Memory B cell (primary cell): ENCODE measurements at places on chromosomes 3 and 15.

- peaks cover 2% of the 10 kb centered on the region for H3K4me1 ChIP-seq
- H3K27ac ChIP-seq = no peak overlapping the region
- peaks cover 4% of the 10 kb centered on the region for H3K36me3 ChIP-seq
- H3K27me3 ChIP-seq = peaks cover 12% of the 10 kb centered on the region
- no peak for DNase-seq
Observed at GRCh38 chr3:97990624-97991292, 18.5 kb upstream of the RIOX2 start.

- H3K27ac ChIP-seq = no peak overlapping the region
- peak overlapping the region; percentile 4 for H3K4me3 ChIP-seq
- no peaks in the 10 kb centered on the region for H3K36me3 ChIP-seq
- peaks cover 3% of the 10 kb centered on the region for H3K4me1 ChIP-seq
- no peak for DNase-seq
Observed at GRCh38 chr15:91055548-91056331, 33.3 kb upstream of the VPS33B start.

DNA sequence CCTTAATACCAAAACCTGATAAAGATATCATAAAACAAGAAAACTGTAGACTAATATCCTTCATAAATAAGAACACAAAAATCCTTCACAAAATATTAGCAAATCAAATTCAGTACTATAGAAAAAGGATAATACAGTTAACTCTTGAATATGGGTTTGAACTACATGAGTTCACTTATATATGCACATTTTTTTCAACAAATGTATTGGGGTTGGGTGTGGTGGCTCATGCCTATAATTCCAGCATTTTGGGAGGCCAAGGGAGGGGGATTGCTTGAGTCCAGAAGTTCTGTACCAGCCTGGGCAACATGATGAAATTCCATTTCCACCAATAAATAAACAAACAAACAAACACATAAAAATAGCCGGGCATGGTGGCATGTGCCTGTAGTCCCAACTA lies 39.2 kb downstream of the GOLGB1 start:
- H3K27me3 ChIP-seq = no peaks in the 10 kb centered on the region
- peaks cover 2% of the 10 kb centered on the region for H3K4me1 ChIP-seq
- peaks cover 29% of the 10 kb centered on the region for H3K36me3 ChIP-seq
- no peak overlapping the region for H3K4me3 ChIP-seq
- no peak overlapping the region for H3K27ac ChIP-seq
- DNase-seq = no peak

GRCh38 chr15:76529911-76530310 lies 193.3 kb downstream of the ISL2 start:
- peaks cover 17% of the 10 kb centered on the region for H3K36me3 ChIP-seq
- no peak overlapping the region for H3K27ac ChIP-seq
- no peak overlapping the region for H3K4me3 ChIP-seq
- DNase-seq = no peak
- no peaks in the 10 kb centered on the region for H3K27me3 ChIP-seq
- H3K4me1 ChIP-seq = peaks cover 3% of the 10 kb centered on the region

GRCh38 chr3:17030438-17030837 lies 145.7 kb downstream of the PLCL2 start:
- H3K27ac ChIP-seq = peak overlapping the region; percentile 71
- peaks cover 40% of the 10 kb centered on the region for H3K4me1 ChIP-seq
- no peak for DNase-seq
- H3K36me3 ChIP-seq = peaks cover 7% of the 10 kb centered on the region
- peak overlapping the region; percentile 21 for H3K4me3 ChIP-seq

- no peaks in the 10 kb centered on the region for H3K36me3 ChIP-seq
- no peaks in the 10 kb centered on the region for H3K4me1 ChIP-seq
- DNase-seq = no peak
- no peak overlapping the region for H3K27ac ChIP-seq
- no peaks in the 10 kb centered on the region for H3K27me3 ChIP-seq
Observed at GRCh38 chr3:73801444-73801843, 176.7 kb upstream of the PDZRN3 start.

- H3K27me3 ChIP-seq = no peaks in the 10 kb centered on the region
- peak overlapping the region; percentile 76 for H3K27ac ChIP-seq
- H3K4me3 ChIP-seq = peak overlapping the region; percentile 66
- H3K4me1 ChIP-seq = peaks cover 75% of the 10 kb centered on the region
- peaks cover 13% of the 10 kb centered on the region for H3K36me3 ChIP-seq
Observed at GRCh38 chr15:31358957-31359701, 32.5 kb downstream of the KLF13 start.

DNA sequence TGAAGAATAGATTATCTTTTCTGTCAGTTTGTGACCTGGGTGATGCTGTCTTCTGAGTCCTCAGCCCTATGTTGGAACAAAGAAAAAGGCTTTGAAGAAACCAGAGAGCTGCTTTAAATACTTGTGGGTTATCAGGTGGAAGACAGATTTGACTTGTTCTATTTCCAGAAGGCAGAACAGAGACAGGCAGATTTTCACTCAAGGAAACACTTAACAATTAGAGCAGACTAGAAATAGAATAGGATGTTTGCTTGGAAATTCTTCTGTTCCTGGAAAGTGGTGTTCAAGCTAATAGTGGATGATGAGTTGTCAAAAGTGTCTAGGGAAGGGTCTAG lies 219.4 kb downstream of the UBE2E2 start:
- no peaks in the 10 kb centered on the region for H3K27me3 ChIP-seq
- peaks cover 15% of the 10 kb centered on the region for H3K36me3 ChIP-seq

DNA sequence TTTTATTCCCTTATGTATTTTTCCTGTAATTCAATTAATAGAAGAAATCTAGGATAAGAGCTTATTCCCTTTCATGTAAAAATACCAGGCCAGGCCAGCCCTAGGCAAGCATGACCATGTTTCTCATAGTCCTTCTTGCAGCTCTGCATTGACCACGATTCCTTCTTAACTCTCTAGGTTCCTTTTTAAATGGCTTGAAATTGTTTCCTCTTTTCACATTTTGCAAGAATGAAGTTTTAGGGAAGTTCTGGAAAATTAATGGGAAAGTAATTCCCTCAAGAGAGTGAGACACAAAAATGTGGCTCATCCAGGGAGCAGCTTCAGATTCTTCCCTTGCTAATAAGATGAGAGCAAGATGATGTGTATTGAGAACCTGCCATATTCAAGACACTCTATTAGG lies 116.5 kb upstream of the FGF7 start:
- peaks cover 7% of the 10 kb centered on the region for H3K4me1 ChIP-seq
- no peaks in the 10 kb centered on the region for H3K27me3 ChIP-seq
- H3K4me3 ChIP-seq = no peak overlapping the region
- no peak overlapping the region for H3K27ac ChIP-seq
- H3K36me3 ChIP-seq = peaks cover 44% of the 10 kb centered on the region
- DNase-seq = no peak

GRCh38 chr15:79724312-79724711 lies 172.5 kb downstream of the MTHFS start:
- H3K4me3 ChIP-seq = no peak overlapping the region
- H3K27me3 ChIP-seq = peaks cover 8% of the 10 kb centered on the region
- H3K27ac ChIP-seq = no peak overlapping the region
- no peak for DNase-seq

DNA sequence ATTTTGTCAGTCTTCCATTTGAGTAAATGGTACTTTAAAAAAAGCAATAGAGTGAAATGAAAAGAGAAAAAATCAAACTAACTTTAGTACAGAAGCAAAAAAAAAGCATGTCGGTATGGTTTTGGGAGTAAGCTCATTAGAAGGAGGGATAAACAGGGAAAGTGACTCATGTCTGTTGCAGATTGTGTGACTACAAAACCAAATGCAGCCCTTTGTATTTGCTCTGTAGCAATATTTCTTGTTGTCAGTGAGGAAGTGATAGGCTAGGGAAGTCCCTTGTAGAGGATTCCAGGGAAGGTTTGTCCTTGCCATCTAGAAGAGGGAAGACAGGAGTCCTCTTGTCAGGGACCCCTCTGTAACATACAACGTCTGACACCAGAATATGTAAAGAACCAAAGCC lies 150.5 kb upstream of the POU1F1 start:
- H3K27ac ChIP-seq = no peak overlapping the region
- no peaks in the 10 kb centered on the region for H3K27me3 ChIP-seq
- no peak overlapping the region for H3K4me3 ChIP-seq
- DNase-seq = no peak

GRCh38 chr3:98772022-98772421 lies 8.9 kb downstream of the ST3GAL6 start:
- H3K27me3 ChIP-seq = no peaks in the 10 kb centered on the region
- DNase-seq = no peak
- no peaks in the 10 kb centered on the region for H3K4me1 ChIP-seq
- H3K36me3 ChIP-seq = no peaks in the 10 kb centered on the region
- H3K27ac ChIP-seq = no peak overlapping the region

DNA sequence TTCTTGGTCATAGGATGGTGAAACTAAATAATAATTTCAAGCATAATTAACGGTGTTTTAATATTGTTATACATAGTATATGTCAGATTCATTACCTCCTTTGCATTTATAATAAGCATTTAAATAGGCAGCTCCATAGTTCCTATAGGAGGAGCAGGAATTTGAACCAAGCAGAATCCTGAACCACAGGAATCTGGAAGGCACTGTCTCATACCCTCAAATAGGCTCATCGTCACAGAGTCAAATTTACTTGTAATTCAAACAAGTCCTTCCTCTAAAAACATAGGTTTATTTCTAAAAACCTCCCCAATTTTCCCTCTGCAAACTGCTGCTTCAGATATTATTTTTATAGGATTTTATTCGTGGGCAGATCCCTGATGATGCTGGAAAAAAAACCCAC lies 376.3 kb upstream of the ARHGEF26 start:
- H3K27me3 ChIP-seq = peaks cover 2% of the 10 kb centered on the region
- H3K4me3 ChIP-seq = no peak overlapping the region
- no peaks in the 10 kb centered on the region for H3K4me1 ChIP-seq
- no peak overlapping the region for H3K27ac ChIP-seq
- H3K36me3 ChIP-seq = no peaks in the 10 kb centered on the region

DNA sequence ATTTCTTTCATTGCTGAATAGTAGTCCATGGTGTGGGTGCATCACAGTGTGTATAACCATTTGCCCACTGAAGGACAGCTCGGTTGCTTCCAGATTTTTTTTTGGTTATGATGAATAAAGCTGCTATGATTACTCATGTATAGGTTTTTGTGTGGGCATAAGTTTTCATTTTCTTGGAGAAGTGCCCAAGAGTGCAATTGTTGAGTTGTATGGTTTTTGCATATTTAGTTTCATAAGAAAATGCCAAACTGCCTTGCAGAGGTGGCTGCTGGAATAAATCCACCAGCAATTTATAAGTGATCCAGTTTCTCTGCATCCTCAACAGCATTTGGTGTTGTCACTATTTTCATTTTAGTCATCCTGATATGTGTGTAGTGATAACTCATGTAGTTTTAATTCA lies 8.4 kb upstream of the SPESP1 start:
- no peak overlapping the region for H3K27ac ChIP-seq
- peaks cover 4% of the 10 kb centered on the region for H3K27me3 ChIP-seq
- peaks cover 3% of the 10 kb centered on the region for H3K4me1 ChIP-seq
- no peaks in the 10 kb centered on the region for H3K36me3 ChIP-seq
- no peak overlapping the region for H3K4me3 ChIP-seq

DNA sequence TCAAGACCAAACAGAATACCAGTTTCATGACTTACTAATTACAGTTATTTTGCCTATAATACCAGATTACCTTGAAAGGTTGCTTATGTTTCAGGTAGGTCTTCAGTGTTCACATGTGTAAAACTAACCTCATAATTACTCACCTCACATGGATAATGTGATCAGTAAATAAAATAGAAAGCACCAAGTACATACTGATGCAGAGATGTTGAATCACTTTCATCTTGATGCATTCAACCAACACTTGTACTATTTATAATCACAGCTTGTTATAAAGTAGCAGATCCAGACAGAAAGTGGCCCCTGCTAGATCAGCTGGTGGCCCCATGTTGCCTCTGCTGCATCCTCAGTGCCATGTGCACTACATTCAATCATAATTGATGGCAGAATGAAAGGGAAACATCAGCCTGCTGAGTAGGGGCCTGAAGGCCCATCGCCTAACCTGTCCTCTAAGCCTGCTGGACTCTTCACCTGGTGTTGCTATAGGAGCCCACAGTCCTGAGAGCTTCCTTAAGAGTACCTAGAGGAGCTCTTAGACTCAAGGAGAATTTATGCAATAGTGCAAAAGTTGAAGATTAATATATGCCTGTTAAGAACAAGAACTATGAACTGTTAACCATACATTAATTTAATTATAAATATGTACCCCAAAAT lies 154.3 kb downstream of the PLCL2 start:
- no peaks in the 10 kb centered on the region for H3K27me3 ChIP-seq
- no peak for DNase-seq
- peaks cover 16% of the 10 kb centered on the region for H3K36me3 ChIP-seq
- H3K27ac ChIP-seq = no peak overlapping the region

DNA sequence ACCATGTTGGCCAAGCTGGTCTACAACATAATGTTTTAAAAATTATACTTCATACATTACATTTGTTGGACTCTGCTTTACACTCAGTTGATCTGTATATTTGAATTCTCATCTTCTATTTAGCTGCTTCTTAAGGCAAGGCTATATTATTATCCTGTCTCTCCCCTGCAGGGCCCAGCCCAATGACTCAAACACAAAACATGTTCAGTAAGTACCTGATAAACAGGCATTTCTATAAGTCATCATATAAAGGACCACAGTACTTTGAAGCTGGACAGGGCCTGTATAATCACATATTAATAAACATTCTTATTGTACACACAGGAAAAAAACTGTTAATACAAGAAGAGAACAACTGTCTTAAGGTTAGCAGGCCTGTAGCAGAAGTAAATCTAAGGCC lies 36.2 kb downstream of the NGLY1 start:
- no peak overlapping the region for H3K4me3 ChIP-seq
- DNase-seq = no peak
- H3K36me3 ChIP-seq = peaks cover 51% of the 10 kb centered on the region

GRCh38 chr3:106765342-106765741 lies 611.9 kb upstream of the CCDC54 start:
- no peaks in the 10 kb centered on the region for H3K27me3 ChIP-seq
- H3K4me1 ChIP-seq = no peaks in the 10 kb centered on the region
- no peak for DNase-seq
- no peaks in the 10 kb centered on the region for H3K36me3 ChIP-seq

- no peak overlapping the region for H3K4me3 ChIP-seq
- peaks cover 5% of the 10 kb centered on the region for H3K27me3 ChIP-seq
- DNase-seq = no peak
- H3K36me3 ChIP-seq = no peaks in the 10 kb centered on the region
- H3K27ac ChIP-seq = no peak overlapping the region
Observed at GRCh38 chr3:140505213-140505612, 172.7 kb upstream of the TRIM42 start.

GRCh38 chr3:149703466-149703865 lies 45.6 kb upstream of the WWTR1 start:
- peak overlapping the region; percentile 57 for H3K27ac ChIP-seq
- no peaks in the 10 kb centered on the region for H3K27me3 ChIP-seq
- peaks cover 5% of the 10 kb centered on the region for H3K4me1 ChIP-seq
- peaks cover 3% of the 10 kb centered on the region for H3K36me3 ChIP-seq

- H3K36me3 ChIP-seq = no peaks in the 10 kb centered on the region
- peaks cover 3% of the 10 kb centered on the region for H3K4me1 ChIP-seq
- DNase-seq = no peak
- no peak overlapping the region for H3K4me3 ChIP-seq
- no peak overlapping the region for H3K27ac ChIP-seq
Observed at GRCh38 chr3:178082326-178082906, 453.8 kb upstream of the KCNMB2 start.
